BE2C (cell line): ENCODE measurements at places on chromosomes 7 and 10.

- no peak for DNase-seq
These were observed 106.1 kb downstream of the CLEC2L start for GRCh38 chr7:139629392-139630082.

- DNase-seq = no peak
These were observed 276.4 kb downstream of the SFMBT2 start for GRCh38 chr10:7134448-7134847.

DNA sequence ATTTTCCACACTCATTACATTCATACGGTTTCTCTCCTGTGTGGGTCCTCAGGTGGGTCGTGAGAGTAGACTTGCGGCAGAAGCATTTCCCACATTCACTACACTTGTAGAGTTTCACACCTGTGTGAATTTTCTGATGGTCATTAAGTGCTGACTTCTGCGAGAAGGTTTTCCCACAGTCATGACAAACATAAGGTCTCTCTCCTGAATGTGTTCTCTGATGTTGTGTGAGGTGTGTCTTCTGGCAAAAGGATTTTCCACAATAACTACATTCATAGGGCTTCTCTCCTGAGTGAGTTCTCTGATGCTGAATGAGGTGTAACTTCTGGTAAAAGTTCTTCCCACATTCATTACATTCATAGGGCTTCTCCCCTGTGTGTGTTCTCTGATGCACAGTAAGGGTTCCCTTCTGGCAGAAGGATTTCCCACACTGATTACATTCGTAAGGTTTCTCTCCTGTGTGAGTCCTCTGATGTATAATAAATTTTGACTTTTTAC lies 15.1 kb downstream of the ZNF12 start:
- DNase-seq = no peak

GRCh38 chr7:106089647-106090046 lies 22.5 kb downstream of the SYPL1 start:
- no peak for DNase-seq

DNA sequence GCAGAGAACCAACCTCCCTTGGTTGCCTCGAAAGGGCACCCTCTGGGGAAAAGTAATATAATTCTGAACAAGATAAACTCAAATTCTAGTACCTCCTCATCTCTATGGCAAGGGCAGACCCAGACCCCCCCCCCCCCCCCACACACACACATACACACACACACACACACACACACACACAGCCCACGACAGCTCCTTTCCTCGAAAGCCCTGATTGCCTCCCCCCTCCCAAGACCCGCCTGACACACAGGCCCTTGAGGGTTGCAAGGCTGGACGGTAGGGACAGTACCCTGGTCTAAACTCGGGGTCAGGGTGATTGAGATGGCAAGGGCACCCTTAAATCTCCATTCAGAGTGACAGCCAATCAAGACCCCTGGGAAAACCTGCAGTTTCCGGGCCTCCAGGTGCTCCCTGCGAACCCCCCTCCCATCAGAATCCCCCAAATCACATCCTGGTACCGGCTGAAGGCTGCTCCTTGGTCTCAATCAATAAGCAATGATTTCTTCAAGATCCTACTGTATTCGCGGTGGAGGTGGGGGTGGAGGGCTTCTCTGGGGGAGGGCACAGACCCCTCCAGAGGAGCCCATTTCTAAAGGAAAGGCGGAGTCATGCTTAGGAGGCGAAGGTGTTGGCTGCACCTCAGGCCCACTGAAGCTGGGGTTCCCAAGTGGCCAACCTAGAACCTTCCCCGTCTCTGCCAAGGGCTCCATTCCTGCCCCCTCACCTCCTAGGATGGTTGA lies 100.7 kb downstream of the HIP1 start:
- DNase-seq = no peak

DNA sequence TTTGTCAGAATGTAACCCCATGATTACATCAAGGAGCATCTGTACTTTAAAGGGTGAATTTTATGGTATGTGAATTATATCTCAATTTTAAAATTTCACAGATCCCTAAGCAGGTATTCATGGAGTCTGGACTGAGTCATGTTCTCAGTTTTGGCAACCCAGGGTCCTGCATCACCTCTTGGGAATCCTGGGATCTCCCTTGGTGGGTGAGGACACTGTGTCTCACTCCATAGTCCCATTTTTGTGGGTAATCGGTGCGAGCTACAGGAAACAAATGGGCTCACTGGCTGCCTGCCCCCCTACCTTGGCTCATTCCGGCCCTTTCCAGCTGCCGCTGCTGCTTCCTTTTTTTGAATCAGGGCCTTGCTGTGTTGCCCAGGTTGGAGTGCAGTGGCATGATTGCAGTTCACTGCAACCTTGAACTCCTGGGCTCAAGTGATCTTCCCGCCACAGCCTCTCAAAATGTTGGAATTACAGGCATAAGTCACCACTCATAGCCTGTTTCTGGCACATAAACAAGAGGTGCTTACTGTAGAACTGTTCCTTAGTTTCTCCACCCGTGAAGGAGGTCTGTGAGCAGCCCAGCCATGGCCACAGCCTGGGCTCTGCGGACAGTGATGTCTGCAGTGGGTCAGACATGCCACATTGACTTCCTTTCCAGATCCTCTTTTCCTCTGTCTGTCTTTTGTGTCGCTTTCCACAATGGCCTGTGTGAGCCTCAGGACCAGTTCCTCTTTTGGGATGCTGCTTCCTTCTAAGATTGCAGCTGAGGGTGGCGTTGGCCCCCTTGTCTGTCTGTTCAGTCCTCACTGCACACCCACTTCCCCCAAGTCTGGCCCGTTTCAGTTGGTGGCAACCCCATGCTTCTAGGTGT lies 14.5 kb downstream of the PALD1 start:
- DNase-seq = no peak

- DNase-seq = no peak
These were observed 475.2 kb upstream of the CELF2 start for GRCh38 chr10:10542477-10542876.

DNA sequence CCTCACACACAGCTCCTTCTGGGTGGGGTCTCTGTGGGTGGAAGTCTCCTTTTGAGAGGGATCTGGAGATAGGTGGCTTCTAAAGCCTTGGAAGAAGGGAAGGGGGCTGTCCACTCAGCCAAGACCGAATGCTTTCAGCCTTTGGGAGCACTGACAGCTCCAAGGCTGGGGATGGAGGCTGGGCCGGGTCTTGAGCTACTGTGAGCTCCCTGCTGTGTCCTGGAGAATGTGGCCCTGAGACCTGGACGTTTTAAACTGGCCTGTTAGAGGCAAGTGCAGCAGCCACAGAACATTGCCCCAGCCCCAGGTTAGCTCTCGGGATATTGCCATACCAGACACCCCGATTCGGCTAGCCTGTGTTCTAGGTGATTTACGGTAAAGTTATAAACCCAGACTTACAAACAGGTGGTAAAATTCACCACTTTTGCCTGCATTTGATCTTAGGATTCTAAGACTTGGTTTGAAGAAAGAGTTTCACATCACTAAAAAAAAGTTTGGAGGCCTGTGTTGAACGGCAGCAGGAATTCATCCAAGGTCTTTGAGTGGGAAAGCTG lies 548.5 kb upstream of the FOXK1 start:
- DNase-seq = no peak

DNA sequence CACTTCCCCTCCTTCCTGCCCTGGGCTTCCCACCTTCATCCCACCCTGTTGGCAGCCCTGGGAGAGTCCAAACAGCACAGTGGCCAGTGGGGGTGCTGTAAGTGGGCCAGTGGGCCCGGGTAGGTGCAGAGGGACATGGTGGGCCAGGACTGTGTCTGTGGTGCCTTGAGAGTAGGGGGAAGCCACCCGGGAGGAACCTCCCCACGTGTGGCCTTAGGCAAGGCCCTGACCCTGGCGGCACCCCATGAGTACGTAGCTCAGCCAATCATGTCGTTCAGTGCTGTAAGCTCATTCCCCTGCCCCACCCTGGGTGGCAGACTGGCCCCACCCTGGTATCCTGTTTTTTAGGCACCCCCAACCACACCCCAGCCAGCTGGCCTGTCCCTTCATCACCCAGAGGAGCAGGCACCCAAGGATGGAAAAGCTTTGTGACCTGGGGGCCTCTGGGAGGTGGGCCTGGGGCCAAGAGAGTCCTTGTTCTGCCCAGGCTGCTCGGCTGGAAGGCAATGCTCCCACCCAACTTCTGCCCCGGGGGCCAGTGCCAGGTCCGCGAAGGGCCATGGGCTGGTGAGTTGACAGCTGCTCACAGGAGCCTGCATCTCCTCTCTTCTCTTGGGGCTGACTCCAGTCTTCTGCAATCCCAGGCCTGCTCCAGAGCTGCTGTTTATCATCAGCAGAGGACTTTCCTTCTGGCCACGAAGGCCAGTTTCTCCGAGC lies 41.6 kb downstream of the TSPAN15 start:
- peak; percentile 49 for DNase-seq

DNA sequence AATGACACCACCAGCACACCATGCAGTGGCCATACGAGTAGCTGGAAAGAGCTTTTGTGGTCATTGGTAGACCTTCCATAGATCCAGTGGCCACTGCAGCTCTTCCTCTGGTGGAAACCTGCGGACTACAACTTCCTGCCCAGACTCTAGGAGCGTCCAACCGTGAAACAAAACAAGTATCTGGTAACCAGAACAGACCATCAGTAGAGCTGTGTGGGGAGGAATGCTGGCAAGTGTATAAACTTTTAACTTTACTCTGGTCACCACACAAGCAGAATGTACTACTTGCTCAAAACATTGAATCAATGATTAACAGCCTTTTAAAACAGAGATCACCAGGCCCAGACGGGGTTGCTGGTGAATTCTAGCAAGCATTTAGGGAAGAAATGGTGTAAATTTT lies 154.7 kb upstream of the DGKB start:
- peak; percentile 34 for DNase-seq

- DNase-seq = no peak
These were observed 226.7 kb upstream of the NPY start for GRCh38 chr7:24057243-24057642.

DNA sequence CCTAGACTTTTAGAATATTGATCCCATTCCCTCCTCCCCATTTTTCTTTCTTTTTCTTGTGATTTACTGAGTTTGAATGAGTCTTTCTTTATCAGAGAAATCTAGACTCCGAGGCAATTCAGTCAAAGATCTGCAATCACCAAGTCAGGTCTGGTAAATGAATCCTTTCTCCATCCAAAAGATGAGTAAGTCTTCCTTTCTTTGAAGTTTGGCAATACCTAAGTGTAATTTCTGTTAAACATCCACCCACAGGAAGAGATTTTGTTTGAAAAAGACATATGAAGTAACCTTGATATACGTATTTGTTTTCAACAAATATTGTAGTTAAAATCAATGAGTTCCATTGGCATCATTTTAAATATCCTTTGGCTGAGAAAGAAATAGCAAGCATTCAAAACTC lies 58.3 kb downstream of the SLC39A12 start:
- DNase-seq = no peak

DNA sequence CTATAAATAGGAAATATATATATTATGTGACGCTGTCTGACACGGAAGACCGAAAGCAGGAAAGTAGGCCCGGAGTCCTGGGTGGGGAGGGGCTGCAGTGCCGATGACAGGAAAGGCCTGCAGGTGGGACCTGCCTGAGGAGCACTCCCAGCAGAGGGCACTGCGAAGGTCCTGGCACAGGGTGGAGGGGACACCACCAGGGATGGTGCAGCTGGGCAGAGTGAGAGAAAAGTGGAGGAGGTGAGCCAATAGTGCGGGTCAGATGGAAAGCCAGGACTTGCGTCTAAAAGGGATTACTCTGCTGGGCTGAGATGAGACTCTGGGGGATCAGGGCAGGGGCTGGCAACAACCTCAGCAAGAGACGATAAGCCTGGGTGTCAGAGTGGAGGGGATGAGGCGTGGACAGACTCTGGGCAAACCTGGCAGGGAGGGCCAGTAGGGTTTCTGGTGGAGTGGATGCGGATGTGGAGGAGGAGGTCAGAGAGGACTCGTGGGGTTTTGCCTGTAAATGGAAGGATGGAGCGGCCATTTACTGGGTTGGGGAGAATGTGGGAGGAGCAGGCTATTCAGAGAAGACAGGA lies 118.2 kb upstream of the ZNF746 start:
- DNase-seq = no peak

DNA sequence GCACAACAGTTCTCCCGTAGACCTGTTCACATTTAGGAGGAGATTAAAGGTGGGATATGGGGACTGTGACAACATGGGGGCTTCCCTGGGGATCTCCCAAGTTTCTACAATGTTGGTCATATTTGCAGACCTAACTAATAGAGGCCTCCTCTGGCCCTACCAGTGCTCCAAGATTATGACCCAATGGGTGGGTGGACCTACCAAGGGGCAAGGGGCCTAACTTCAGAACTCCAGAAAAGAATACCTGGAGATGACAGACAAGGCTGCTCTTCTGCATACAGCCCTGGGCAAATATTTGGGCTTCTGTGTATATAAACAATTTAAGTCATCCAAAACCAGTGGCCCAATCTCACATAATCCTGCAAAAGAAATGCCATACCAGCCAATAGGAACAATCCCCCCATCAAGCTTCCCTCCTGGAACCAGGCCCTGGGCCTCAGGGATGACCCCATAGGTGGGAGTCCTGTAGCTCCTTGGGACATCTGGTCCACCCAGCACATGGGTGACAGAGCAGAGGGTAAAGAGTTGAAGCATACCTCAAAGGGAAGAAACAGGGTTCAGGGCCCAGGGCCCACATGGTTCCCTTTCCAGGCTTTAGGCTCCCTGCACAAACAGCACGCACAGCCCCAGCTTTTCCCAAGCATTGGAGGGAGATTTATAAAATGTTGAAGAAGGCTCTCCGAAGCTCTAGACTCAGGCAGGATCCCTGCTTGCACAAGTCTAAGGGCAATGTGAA lies 86.1 kb upstream of the CHST15 start:
- no peak for DNase-seq

GRCh38 chr7:27242154-27242553 lies 448 bp upstream of the EVX1 start:
- DNase-seq = no peak

DNA sequence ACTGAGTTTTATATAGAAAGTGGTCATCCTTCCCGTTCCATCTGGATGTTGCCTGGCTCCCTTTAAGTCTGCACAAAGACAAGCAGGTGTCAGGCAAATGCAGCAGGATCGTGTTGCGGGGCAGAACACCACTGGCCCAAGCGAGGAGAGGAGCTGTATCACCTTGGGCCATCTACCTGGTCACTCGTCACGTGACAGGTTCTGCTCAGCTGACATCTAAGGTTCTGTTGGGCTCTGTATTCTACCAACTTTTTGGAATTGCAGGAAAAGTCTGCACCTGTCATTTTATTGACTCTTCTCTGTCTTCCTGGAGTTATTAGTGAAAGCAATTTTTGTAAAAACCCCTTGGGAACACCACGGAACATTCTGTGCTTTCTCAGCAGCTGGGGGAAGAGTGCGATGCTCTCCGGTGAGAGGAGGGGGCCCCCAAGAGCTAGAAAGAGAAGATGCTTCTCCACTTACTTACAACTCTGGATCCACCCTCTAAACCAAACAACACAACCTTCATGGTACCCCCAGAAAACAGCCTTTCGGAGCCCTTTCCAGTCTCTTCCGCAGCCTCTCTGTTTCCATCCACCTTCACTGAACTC lies 83.4 kb upstream of the NMT2 start:
- DNase-seq = no peak

DNA sequence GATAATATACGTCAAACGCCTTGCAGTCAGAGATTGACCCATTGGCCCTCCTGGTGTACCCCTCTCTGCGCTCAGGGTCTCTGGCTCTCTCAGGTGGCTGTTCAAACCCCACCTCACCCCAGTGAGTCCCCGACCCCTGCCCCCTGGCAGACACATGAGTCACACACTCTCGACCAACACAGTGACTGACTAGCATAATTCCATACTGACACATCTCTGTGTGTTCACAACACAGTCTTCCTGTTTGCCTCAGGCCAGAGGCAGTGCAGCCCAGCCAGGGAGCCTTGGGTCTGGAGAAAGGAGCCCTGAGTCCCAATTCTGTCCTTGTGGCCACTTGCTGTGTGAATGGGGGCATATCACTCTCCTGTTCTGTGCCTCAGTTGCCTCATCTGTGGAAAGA lies 40.1 kb downstream of the PALD1 start:
- no peak for DNase-seq

GRCh38 chr10:101280511-101280910 lies 51.2 kb upstream of the LBX1 start:
- DNase-seq = no peak
